ENCODE measurements at places on chromosomes 2 and 18.

GRCh38 chr2:181264441-181264840 lies 192.7 kb upstream of the ITGA4 start:
- no peak for DNase-seq

- no peak for DNase-seq
Measured at GRCh38 chr2:127004893-127005600, 101.9 kb downstream of the BIN1 start.

GRCh38 chr2:240604291-240604938 lies 17.9 kb downstream of the CAPN10 start:
- no peak for DNase-seq

- DNase-seq, result no peak
Measured at GRCh38 chr2:240725671-240726070, 34.0 kb downstream of the AQP12A start.

GRCh38 chr18:3119401-3120341 lies 100.1 kb downstream of the MYOM1 start:
- no peak for DNase-seq

GRCh38 chr2:122368576-122369243 lies 613.3 kb downstream of the TSN start:
- DNase-seq, result no peak

- no peak for DNase-seq
Measured at GRCh38 chr2:156986339-156986988, 271.0 kb upstream of the GALNT5 start.

DNA sequence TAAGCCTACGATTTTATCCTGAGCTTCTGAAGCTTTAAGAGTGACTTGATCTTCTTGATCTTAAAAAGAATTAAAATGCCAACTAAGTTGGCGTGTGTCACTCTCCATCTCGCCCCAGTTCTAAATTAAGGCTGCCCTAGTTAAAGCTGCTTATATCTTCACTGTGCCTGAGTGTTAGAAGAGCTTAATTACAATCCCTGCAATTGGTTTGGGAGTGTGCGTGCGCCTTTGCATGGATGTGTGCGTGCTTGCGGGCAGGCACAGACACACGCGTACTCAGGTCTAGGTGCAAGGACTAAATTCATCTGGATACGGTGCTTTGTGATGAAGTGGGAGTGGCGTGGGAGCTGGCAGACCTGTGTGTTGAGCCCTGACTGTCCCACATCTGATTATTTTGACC lies 201.5 kb downstream of the FAM210A start:
- no peak for DNase-seq

GRCh38 chr2:1824202-1824905 lies 80.0 kb upstream of the PXDN start:
- DNase-seq, result no peak

DNA sequence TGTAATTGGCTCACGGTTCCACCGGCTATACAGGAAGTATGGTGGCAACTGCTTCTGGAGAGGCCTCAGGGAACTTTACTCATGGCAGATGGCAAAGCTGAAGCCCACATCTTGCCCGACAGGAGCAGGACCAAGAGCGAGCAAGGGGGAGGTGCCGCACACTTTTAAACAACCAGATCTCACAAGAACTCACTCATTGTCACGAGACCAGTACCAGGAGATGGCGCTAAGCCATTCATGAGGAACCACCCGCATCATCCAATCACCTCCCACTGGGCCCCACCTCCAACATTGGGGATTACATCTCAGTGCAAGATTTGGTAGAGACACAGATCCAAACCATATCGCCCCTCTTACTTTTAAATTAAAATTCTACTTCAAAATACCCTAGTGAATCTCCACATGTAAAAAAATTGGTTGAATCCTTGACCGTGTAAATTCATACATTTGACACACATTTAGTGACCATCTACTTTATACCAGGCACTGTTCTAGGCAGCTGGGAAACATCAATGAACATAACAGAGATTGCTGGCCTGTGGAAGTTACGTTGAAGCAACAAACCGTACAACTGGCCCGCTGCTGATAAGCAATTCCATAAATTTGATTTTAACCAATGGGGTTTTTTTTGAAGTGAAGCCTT lies 87.6 kb downstream of the ALPK2 start:
- peak; percentile 34 for DNase-seq

GRCh38 chr2:180985771-180986395 lies 5.5 kb downstream of the UBE2E3 start:
- DNase-seq, result no peak

DNA sequence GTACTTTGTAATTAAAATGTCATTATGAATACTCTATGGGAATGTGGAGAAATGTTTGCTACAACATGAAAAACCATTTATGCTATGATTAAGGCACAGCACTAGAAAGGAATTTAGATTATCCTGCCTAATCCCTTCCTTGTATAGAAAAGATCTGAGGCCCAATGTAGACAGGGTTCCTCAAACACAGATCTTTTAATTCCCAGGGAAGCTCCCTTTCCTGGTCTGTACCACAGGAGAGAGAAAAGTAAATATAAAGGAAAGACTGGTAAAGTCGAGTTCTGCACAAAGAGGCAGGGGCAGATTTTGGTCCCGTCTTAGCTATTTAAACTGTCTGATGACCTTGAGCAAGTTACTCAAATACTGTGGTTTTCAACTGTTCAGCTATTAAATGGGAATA lies 84.7 kb downstream of the ICA1L start:
- no peak for DNase-seq

GRCh38 chr2:39300044-39300978 lies 56.5 kb upstream of the CDKL4 start:
- DNase-seq, result no peak

DNA sequence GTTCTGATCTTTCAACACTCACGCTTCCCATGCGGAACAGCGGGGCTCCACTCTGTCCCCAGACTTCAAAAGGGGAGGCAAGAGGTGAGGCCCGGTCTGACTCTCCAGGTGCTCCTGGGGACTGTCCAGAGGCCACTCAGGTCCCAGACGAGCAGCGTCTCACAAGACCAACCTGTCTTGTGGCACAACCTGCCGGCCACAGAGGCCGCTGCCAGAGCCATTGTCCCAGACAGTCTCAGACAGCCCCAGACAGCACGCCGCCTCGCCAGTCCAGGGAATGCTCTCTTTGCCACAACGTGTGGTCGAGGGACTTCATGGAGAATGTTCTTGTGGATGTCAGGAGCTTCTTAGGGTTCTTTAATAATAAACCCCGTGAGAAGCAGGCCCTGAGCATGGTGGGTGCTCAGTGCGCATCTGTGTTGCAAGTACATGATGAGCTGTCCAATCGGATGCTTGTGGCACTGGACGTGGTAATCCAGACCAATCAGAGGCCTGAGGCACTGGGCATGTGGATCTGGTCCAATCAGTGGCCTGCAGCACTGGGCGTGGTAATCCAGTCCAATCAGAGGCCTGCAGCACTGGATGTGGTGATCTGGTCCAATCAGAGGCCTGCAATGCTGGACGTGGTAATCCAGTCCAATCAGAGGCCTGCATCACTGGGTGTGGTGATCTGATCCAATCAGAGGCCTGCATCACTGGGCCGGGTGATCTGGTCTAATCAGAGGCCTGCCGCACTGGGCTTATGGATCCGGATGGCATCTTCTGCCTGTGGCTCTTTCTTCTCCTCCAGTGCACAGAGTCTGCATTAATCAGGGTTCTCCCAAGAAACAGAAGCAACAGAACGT lies 76.4 kb downstream of the TMEM18 start:
- no peak for DNase-seq

DNA sequence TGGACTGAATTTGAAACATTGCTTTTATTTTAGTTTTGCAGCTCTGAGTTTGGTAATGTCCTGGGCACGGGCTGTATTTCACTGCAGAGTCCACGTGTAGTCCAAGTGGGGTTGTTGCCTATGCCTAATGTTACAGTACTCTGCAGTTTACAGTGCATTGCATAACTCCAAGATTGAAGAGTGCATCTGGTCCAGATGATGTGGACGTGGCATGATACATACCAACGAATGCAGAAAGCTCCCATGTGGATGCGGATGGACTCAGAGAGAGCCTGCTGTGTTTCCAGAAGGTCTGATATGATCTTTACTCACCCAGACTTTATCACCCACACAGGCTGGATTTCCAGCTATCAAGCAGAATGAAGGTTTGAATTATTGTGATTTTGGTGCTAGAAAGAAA lies 44.4 kb upstream of the CCDC68 start:
- DNase-seq, result no peak

GRCh38 chr2:118784860-118785259 lies 62.6 kb downstream of the EN1 start:
- no peak for DNase-seq

DNA sequence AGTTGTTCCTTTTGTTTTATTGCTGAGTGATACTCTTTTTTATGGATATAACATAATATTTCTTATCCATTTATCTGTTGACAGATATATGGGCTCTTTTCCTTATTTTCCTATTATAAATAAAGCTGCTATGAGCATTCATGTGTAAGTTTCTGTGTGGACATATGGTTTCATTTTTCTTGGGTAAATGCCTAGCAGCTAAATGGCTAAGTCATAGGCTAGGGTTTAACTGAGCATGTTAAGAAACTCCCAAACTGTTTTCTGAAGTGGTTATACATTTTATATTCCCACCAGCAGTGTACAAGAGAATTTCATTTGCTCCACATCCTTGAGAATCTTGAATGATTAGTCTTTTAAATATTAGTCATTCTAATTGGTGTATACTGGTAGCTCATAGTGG lies 786.6 kb upstream of the CDH2 start:
- DNase-seq, result no peak

DNA sequence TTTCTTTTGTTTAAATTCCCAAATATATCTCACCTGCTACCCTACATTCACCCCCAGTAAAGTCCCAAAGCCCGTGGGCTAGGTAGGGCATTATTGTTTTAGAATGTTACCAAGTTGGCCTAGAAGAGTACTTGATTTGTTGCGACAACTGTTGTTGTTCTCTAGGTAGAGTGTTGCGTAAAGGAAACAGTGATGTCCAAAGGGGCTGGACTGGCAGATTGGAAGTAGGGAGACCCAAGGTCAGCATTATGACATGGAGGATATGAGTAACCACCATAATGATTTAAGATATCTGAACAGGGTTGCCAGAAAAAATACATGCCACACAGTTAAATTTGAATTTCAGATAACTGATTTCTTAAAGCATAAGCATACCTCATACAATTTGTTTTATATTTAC lies 39.2 kb downstream of the SCN1A start:
- no peak for DNase-seq

GRCh38 chr2:74504591-74504990 lies 2.9 kb downstream of the PCGF1 start:
- no peak for DNase-seq

- DNase-seq, result no peak
Measured at GRCh38 chr18:79617511-79618500, 61.8 kb upstream of the CTDP1 start.

DNA sequence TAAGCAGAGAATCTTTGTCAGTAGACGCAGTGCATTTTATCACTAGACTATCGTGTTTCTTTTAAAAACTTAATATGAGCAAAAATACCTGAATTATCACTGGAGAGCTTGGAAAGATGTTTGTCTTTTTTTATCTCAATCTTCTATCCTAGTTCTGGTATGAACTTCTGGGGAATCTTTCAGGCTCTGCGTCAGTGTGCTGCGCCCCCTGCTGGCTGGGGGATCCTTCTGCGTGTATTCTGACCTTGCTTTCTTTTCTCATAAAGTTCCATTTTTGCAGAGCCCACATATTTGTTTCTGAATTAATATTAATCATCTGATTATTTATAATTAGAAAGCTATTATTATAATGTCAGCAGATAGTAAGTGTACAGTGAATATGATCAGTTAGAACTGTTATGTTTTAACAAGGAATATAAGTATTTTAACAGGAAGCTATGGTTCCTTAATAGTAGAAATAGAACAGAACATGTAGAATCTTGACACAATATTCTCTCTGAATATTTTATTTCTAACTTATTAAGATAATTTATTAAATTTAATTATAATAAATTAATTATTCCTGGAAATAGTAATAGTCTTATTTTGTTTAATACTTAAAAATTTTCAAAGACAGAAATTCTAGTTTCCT lies 945.0 kb upstream of the CRIM1 start:
- DNase-seq, result peak; percentile 22

GRCh38 chr2:263774-264492 lies at the start of gene SH3YL1:
Gene SH3YL1 (minus strand): TSS chr2:264032. CDS start chr2:263984, 48 bp downstream.
- peak; percentile 42 for DNase-seq

DNA sequence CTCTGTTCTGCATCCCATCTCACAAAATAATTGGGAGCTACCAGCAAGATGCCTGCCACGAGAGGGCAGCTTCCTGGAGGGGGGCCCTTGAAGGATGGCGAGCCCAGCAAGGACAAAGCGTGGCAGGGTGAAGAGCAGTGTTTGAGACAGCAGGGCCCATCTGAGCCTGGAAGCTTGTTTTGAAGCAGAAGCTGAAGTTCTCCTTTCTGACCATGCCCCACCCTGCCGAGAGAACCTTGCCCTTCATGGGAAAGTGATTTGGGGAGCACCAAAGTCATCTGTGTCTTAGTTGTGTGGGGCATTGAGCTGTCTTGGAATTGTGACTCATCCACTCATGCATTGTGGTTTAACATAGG lies 216.3 kb downstream of the BCL11A start:
- peak; percentile 7 for DNase-seq

DNA sequence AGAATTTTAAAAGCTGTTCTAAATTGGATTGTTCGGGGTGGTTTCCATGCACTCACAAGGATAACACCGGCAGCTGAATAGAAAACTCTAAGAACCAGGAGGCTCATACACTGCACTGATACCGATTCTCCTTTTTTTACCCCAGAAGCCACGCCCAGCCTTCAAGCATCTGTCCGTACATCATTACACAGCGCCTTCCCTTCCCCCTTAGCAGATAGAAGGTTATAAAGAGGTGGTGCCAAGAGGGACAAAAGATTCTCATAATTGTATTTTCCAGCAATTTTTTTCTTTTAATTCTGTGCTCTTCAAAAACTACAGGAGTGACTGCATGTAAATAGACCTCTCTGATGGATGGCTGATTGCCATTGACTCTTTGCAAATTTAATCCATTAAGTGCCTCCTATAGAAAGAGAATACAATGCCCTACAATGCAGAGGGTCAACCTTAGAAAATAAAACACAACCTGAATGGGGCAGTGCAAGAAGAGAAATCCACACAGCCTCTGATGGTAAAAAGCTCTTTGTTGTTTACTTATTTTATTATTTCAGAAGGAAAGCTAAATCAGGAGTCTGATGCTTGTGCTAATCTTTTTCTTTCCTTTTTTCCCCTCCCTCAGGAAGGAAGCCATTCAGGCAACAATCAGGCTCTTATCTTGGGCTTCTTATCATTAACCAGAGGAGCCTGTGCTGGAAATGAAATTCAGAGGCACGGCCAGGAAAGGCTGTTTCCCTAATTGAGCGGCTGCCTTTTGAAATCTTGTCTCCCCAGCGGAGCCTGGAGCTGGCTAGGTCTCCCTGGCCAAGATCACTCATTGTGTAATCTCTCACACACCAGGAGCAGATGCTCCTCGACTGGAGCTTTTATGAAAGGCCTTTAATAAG lies 198.9 kb upstream of the NABP1 start:
- no peak for DNase-seq

DNA sequence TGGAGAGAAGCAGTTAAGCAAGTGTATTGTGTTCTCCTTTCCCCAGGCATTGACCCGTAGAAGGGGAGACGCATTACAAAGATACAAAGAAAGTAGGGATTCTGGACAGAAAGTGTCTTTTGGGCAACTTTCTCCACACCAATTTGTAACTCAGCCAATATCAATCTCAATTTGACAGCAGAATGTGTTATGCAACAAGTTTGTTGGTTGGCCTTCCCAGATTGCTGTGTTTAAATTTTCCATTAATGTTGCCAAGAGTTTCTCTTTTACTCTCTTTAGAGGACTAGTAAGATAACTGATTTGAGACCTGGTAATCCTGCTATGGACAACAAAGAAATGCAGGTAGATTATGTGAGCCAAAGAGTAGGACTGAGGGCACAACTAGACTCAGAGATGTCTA lies 279.6 kb downstream of the ZNF804A start:
- no peak for DNase-seq
